ENCODE measurements at places on chromosomes 1 and 21.
A peak's percentile ranks its signal among the peaks of the same experiment; 100 is the strongest.

- DNase-seq = peak; percentile 70
These were observed at the start of gene CSF3R for GRCh38 chr1:36482724-36483388. Gene CSF3R (minus strand): TSS chr1:36482913. CDS start chr1:36479496, 3,417 bp downstream.

DNA sequence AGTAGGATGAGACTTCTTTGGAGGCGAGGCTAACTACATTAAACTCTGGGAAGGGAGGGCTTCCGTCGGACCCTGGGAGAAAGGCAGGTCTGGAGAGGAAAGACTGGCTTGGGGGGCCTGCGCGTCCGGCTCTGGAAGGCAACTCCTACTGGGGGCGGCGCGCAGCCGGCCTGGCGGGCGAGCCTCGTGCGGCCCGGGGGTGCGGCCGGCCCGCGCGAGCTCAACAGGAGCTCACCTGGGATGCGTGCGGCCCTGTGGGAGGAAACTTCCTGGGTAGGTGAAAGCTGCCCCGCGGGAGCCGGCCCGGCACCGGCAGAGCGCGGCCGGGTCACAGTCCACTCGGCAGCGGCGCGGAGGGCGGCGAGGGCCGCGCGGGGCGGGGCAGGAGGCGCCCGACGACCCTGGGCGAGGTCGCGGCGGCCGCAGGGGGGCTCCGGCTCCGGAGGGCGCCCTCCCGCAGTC, 449 bp downstream of the EPS15 start:
- DNase-seq = no peak

- no peak for DNase-seq
These were observed 87.5 kb upstream of the ACTL8 start for GRCh38 chr1:17667641-17668040.

GRCh38 chr1:87263785-87264184, 64.9 kb upstream of the LMO4 start:
- DNase-seq = no peak

Data from GDM1 (cell line).